Heart left ventricle (tissue), 16 donors: ENCODE measurements at places on chromosomes 11 and 22.

- DNase-seq, result no peak
Measured at GRCh38 chr11:107545101-107545514, 20.4 kb downstream of the ALKBH8 start.

GRCh38 chr11:2379466-2380174 is 2.5 kb downstream of the CD81 start:
- no peak for DNase-seq

- DNase-seq, result peak; percentile 42
Measured at GRCh38 chr11:73372375-73372993, 3.7 kb upstream of the RELT start.

DNA sequence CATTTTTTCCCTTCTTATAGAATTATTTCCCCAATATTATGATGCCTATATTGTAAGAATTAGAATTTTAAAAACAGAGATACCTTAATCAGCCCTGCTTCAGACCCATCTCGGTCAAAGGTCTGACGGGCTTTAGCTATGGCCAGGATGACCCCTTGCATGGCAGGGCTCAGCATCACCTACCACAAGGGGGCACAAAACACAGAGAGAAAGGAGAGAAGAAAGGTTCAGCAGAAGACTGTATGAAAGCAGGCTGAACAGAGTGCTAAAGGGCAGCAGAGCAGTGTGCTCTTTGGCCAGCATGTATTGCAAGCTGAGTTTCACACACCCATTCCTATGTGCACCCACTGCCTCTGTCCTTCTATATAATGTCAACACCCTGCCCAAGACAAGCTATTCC is 26.8 kb downstream of the CLDN25 start:
- no peak for DNase-seq

DNA sequence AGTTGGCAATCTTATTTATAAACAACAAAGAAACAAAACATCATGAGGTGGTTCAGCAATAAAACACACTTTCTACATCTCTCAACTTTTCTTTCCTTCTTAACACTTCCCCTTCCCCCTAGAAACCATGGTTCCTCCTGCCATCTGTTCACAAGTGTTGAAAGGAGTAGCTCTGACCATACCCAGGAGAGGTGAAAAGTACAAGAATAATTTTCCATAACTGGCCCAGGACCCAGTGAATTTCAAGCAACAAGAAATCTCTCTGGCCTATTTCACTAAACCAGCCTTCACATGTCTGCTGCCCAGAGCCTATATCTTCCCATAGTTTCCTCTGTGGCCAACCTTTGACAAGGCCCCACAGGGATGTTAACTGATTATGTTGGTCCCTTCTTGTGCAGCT is 98.2 kb upstream of the CEP126 start:
- DNase-seq, result no peak

DNA sequence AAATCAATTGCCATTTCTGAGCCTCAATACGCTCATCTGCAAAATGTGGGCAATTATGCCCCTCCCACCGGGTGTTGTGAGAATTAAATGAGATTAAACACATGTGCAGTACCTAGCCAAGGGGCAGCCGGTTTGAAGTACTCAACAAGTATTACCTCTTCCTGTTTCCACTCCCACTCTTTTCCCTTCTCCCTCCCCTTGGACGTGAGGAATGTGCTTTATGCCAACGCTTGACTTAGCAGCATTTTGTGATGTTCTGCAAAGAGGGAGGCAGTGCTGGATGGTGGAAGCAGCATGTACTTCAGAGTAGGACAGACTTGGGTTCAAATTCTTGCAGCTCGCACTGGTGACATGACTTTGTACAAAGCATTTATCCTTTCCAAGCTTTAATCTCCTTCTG is 306.0 kb downstream of the BUD13 start:
- no peak for DNase-seq

- DNase-seq, result peak; percentile 88
Measured at GRCh38 chr22:38415561-38416321, 39.3 kb downstream of the KCNJ4 start.

- DNase-seq, result no peak
Measured at GRCh38 chr11:57358543-57358961, 20.4 kb downstream of the P2RX3 start.

GRCh38 chr22:40189997-40190396 is 12.3 kb downstream of the TNRC6B start:
- no peak for DNase-seq
